ENCODE measurements at places on chromosomes 4 and X.

- DNase-seq, result no peak
These were observed 816.0 kb upstream of the PCDH10 start for GRCh38 chr4:132332932-132333723.

GRCh38 chr4:25110527-25111329 lies 49.5 kb downstream of the SEPSECS start:
- DNase-seq, result no peak

DNA sequence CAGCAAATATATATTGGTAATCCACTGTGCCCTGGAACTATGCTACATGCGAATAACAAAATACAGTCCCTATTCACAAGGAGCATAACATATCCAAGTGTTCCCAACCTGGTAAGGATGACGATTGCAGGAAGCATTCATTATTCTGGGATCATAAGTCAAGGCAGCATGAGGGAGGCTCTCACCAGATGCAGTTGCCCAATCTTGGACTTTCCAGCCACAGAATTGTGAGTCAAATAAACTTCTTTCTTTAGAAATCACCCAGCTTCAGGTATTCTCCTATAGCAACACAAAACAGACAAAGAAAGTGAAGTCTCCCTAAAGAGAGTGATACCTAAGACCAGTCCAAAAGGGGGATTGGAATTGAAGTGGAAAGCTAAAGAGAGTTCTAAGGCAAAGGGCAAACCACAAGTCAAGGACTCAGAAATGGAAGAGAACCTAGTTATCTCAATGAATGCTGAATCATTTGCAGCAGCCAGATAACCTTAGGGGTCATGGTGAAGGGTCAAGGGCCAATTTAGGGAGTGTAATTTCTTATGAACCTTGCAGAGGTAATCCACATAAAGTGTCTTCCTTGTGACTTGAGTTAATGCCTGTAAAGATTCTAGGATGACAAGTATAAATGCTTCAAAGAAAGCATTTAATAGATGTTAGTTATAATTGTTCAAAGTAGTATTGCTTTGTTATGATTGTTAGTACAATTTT lies 103.1 kb upstream of the PCDH7 start:
- no peak for DNase-seq

- DNase-seq, result no peak
These were observed 150.6 kb upstream of the SLC4A4 start for GRCh38 chr4:71188156-71188640.

- no peak for DNase-seq
These were observed 2.9 kb upstream of the NSD2 start for GRCh38 chr4:1868293-1868692.

Data from AG09309 (cell line).